Astrocyte of the hippocampus (primary cell): ENCODE measurements at places on chromosomes 7 and 10.

DNA sequence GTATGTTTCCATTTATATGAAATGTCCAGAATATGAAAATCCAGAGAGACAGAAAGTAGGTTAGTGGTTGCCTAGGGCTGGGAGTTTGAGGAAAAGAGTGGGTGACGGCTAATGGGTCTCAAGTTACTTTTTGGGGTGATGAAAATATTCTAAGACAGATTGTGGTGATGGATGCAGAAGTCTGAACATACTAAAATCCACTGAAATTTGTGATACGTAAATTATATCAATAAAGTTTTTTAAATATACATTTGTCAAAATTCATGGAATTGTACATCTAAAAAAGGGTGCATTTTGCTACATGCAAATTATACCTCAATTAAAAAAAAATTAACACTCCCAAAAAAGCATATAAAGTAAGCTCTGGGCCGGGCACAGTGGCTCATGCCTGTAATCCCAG, 9.4 kb downstream of the DDIT4 start:
- DNase-seq = no peak

- peak; percentile 94 for DNase-seq
Observed at GRCh38 chr7:25179771-25180591, 48.3 kb downstream of the NPVF start.

GRCh38 chr7:116754186-116754585, 82.2 kb downstream of the MET start:
- no peak for DNase-seq

DNA sequence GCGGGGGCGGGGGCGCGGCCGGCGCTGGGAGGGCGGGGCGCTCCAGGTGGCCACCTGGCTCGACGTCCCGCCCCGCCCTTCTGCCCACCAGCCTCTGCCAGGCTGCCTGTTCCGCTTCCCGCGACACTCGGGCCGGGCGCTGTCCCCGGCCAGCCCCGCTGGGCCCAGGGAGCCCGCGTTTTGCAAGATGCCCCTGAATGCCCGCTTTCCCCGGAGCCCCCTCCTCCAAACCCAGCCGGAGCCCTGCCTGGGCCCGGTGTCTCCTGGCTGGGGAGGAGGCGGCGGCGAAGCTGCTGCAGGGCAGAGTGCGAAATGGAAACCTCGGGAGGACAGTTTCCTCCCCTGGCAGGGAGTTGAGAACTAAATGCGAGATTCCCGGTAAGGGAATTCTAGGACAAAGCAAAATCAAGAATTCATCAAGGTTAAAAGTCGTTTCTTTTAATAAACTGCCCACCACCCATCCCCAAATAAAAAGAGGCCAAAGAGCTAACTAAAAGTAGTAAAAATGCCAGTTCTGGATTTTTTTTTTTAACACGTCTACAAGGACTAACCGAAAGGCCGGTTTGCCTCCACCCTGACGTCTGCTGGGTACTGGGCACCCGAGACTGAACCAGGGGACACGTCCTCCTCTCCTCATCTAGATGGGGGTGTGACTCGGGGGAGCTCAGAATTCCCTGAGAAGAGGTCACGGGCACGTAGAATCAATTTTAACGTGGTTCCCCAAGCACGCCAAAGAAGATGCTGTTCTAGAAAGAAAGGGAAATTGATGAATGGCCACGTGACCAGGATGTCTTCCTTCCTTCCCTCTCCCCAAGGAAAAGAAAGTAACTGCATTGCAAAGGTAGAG, 200.4 kb upstream of the NFE2L3 start:
- DNase-seq = peak; percentile 33

DNA sequence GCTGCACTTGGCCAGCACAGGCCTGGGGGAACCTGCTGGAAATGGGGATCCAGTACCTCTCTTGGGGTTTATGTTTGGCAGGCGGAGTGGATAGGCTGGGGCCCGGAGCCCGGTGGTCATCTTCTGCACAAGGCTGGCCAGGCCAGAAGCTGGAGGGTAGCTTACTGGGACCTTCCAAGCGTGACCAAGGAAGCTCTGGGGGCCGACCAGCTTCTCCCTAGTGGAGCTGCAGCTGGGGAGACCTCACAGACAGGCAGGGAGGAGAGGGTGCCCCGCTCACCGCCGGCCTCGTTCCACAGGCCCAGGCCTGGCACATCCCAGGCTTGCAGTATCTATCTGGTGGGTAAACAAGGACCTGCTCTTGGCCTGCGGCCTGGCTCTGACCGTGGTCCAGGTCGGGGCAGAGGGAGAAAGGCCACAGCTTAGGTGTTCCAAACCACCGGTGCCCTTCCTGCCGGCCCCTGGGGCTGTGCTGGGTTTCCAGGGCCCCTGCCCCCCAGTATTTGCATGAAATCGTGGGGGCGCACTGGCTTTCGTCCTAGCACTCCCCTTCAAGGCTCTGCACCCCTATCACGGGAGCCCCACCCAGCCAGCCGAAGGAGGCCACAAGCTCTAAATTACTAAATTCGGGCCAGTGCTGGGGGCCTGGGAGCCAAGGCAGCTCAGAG, 1.5 kb upstream of the ELFN1 start:
- DNase-seq = peak; percentile 38

- no peak for DNase-seq
Observed at GRCh38 chr7:147980826-147981813, 609.4 kb upstream of the C7orf33 start.
